Activated T-helper 1 cell treated with anti-CD3 and anti-CD28 coated beads, Interleukin-2, amount 50 U/mL, for 16 hours (primary cell): ENCODE measurements at places on chromosomes 7 and 10.

DNA sequence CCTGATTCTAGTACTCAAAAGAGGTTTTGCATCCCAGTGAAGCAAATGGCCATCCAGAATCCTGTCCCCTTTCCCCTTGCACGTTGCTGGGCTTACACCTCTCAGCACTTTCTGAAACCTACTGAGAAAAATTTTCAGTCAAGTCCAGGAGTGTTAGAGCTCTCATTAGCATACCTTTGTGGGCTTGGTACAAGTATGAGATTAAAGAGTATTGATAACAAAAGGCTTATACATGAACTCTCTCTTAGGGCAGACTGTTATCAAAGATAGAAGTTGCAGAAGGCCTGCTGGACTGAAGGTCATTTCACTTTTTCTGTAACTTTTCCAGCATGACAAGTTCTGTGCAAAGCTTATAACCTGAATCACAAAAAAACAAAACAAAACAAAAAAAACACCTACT is at the start of gene ASAH2:
ASAH2 (minus strand) TSS at position 123 of the 400 bp plus-strand sequence. CDS start 2,906 bp downstream, outside the sequence.
- DNase-seq = no peak

- DNase-seq = no peak
These were observed 20.5 kb upstream of the CFAP46 start for GRCh38 chr10:132962623-132963429.

DNA sequence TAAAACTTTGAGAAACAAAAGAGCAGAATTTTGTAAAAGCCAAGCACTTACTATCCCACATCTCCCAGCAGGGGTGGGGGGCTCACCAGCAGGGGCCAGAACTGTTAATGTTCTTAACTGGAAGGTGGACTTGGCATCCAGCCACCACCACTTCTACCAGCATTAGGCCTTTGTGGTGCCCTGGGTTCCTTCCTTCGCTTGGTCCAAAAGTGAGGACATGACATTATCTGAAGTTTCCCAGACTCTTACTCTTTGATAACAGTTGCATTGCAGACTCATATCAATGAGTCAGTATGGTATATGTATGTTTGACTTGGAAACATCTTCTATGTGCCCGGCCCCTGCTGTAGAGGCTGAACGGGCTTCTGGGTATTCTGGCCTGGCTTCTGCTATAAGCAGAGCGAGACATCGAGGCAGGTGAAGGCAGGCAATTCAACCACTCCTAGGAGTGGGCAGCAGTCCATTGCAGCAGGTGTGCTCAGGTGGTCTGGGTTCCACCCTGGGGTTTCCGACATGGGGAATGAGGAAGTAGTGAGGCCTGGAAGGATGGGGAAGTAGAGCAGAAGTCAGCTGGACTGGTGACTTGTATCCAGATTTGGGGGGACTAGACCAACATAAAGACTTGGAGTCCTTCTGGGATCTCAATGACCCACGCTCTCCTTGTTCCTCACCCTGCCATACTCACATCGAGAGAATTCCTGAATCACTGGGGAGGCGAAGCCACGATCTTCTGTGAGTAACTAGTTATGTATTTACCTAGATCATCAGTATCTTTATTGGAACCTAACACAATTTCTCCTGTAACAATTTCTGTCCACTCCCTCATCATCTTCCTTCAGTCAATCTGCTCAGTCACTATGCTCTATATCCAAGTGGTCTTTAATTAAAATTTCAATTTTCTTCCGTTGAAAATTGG is 4.1 kb downstream of the ZNF777 start:
- no peak for DNase-seq

GRCh38 chr10:14200698-14201544 is 129.8 kb downstream of the FRMD4A start:
- DNase-seq = no peak

GRCh38 chr10:11742009-11742778 is at the start of gene ECHDC3:
Gene ECHDC3 (plus strand): TSS chr10:11742382. CDS start chr10:11742577, 195 bp downstream.
- no peak for DNase-seq

DNA sequence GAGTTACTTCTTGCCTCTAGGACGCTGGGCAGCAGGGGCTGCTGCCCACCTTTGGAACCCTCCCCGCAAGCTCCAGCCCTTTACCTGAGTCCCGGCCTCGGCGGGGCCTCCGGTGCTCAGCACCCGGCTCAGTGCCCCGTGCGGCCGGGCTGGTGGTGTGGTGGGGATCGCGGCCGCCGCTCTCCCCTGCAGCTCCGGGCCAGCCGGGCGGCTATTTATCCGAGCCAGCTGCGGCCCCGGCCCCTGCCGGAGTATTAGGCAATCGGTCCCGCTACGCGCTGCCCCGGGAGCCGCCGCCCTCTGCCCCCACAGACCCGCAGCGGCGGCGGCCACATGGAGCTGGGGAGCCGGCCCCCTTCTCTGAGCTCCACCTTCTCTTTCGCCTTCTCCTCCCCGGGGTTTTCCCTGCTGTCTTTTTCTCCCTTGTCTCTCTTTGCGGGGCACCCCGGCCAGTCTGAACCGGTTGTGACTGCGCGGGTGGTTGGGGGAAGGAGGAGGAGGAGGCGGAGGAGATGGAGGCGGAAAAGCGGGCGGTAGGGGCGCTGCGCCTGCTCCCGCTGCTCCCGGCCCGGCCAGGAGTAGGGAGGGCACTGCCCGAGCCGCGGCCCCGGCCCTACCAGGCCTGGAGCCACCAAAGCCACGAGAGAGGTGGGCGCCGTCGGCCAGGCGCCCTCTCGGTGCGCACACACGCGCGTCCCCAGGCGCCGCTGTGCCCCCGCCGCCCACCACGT is at the start of gene SLC16A9:
SLC16A9 (minus strand) TSS at position 456 of the 731 bp plus-strand sequence. CDS start 25,559 bp downstream, outside the sequence.
- DNase-seq = no peak

DNA sequence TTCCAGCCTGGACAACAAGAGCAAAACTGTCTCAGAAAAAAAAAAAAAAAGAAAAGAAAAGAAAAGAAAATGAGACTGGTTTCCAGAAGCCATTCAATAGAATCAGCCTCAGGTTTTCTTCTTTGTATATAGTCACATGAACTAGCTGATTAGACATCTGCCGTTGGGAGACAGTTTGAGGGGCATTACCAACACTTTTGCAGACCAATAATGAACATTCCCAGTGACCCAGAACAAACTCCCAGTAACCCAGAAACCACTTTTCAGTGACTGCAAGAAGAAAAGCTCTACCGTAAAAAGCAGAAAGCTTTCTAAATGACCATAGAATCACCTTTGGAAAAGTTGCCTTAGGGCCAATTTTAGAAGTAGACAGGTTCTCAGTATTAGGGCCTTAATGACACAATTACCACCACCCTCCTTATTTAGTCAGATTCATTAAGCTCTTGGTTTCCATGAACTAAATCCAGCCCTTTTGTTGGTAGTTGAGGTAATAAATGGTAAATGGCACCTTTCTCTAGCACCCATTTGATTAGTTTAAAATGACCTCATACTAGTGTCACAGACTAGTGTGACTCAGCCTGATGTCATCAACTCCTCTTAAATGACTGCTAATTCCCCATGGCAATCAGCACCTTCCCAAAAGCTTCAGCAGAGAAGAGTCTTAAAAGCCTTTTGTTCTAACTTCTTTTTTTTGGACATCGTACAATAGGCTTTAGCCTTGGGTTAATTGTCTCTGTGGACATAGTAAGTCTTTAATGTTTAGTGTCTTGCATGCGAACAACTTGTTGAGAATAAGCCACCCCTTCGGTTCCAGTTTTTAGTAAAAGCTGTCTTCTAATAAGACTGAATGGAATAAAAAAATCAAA is 33.6 kb upstream of the XRCC2 start:
- DNase-seq = no peak
